ENCODE measurements at places on chromosomes 5 and 9. TPM values are rescaled to one million over a fixed set of nuclear protein-coding genes. Genes with fewer than 3 reads are reported as not detected.

- DNase-seq, result no peak
Measured at GRCh38 chr5:63085561-63085960, 506.9 kb downstream of the LRRC70 start.

DNA sequence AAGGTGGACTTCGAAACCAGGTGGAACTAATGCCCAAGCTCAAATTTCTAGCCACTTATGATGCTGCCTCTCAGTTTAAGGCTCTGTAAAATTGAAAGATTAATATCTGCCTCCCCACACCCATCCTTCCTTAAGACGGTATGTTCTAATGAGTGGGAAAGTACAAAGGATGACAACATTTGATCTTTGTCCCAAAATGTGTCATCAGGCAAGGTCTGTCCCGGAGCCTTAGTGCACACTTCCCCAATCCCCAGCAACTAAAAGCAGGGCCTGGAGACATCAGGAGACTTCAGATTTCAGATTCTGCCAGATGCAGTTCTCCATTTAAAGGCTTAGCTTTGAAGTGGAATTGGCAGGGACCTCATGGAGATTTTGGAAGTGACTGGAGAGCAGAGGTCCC, 316.5 kb downstream of the ASTN2 start:
- DNase-seq, result no peak

Gene CNTFR
- not detected for total RNA-seq

Gene RGMB
- total RNA-seq, result 0.74 TPM

DNA sequence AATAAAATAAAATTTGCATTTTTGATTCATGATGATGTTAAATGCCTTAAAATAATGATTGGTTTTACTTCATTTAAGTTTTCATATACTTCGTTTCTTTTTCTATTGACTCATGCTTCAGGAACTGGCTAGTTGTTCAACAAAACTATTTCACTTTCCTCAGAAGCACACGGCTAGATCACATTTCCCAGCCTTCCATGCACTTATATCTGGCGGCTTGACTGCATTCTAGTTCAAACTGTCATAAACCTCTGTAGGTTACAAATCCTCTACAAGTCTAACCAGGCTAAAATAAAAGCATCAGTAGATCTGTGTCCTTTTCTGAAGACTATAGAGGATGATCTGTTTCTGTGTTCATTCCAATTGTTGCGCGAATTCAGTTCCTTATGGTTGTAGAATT, 46.3 kb upstream of the CNTLN start:
- no peak for DNase-seq

GRCh38 chr9:128389395-128390149, 18.4 kb downstream of the URM1 start:
- DNase-seq, result no peak

DNA sequence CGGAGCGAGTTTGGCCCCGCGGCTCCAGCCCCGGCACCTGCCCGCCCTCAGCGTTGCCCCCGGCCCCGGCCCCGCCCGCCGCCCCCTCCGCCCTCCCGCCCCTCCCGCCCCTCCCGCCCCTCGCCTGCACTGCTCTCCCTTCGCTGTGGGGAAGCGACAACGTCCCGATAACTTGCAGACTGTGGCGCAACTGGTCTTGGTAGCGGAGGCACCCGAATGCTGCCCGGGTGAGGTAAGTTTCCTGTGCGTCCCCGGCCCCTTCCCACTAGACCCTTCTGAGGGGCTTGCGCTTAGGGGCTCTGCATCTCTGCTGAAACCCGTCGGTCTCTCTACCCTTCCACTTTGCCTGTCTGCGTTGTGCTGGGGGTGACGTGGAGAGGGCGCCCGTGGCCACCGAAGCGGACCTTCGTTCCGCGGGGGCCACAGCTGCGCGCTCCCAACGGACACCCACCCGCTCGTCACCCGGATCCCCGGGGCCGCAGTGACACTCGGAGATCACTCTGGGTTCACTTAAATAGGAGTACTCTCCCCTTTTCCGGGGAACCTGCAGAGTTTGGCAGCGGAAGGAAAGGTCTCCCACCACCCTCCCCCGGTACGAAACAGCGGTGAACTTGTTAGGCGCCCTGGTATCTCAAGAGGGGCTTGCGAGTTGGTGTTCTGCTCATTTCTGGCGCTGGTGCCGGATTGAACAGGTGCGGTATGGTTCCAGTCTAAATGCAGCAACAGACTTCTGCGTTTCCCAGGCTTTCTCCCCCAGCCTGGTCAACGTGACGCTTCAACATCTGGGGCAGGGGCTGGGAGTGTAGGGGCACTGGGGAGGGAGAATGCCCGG, 707 bp downstream of the PIP5K1B start:
- DNase-seq, result no peak

Gene DMRTA1
- not detected for total RNA-seq

- DNase-seq, result peak; percentile 8
Measured at GRCh38 chr9:134847752-134848432, 32.7 kb upstream of the FCN2 start.

Gene SPATA31C1
- not detected for total RNA-seq

GRCh38 chr5:107560377-107560776, 110.4 kb downstream of the EFNA5 start:
- DNase-seq, result no peak

Gene ABITRAM
- 6.9 TPM for total RNA-seq

DNA sequence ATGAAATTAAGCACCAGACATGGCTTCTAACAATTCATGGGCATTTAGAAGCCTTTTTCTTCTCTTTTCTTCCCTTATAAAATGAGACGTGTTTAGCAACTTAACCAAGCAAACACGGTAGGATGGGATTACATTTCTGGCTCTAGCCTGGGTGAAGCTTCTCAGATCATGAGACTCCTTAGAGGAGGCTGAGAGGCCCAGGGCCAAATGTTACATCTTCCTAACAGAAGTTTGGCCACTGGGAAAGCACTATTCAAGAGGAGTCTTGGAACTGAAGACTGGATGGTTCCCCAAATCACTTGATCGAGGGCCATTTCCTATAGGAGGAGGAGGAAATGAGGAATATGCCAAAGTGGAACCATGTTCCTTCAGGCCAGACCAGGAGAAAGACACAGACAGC, 1.9 kb downstream of the GABRP start:
- DNase-seq, result no peak

Gene SCGB3A2
- total RNA-seq, result not detected

Gene CDH9
- total RNA-seq, result not detected

GRCh38 chr5:113552137-113552536, 38.6 kb downstream of the YTHDC2 start:
- DNase-seq, result no peak

Gene ABLIM3
- not detected for total RNA-seq

DNA sequence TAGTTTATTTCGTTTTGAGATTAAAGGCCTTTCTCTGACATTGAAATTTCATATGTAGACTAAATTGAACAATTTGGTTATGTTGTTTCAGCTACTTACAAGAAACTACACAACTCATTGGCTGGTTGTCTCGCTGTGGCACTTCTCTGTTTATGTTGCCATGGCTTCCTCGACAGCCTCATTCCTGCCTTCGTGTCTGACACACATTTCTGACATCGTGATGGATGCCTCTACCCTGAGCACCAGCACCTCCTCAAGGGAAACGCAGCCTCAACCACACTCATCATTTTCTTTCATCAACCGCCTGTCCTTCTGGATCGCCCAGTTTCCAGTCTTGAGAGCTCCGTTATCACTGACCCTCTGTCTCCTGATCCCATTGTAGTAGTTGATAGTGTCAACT, 562.8 kb downstream of the PDE4D start:
- DNase-seq, result no peak

- DNase-seq, result peak; percentile 68
Measured at GRCh38 chr9:14585730-14586473, 107.3 kb downstream of the ZDHHC21 start.

DNA sequence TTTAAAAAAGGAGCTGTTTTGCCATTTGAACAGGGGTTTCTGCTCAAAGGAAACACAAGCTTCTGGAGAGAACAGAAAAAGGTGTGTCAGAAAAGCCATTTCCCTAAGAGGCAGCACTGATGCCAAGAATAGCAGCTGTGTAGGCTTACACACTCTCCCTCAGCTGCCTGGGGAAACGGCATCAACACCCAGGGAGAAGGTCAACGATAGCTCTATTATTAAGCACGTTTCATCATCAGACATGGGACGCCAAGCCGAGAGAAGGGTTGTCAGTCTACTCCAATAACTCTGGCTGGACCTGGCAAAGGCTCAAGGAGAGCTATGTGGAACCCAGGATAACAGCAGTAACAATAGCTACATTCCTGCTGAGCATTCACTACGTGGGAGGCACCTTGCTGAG, 314.2 kb downstream of the CDK5RAP2 start:
- DNase-seq, result no peak

Gene FOXD4L5
- 0.21 TPM for total RNA-seq

GRCh38 chr5:143775258-143775657, 36.7 kb upstream of the HMHB1 start:
- no peak for DNase-seq

Gene EGFLAM
- not detected for total RNA-seq

- no peak for DNase-seq
Measured at GRCh38 chr5:158990979-158991775, 108.5 kb downstream of the EBF1 start.

Gene CSF1R
- total RNA-seq, result not detected

GRCh38 chr9:3962971-3963642, 336.8 kb downstream of the GLIS3 start:
- DNase-seq, result no peak

Gene NKD2
- total RNA-seq, result not detected

Gene GABRA1
- not detected for total RNA-seq

Gene PCDHB10
- total RNA-seq, result not detected

- no peak for DNase-seq
Measured at GRCh38 chr5:131186561-131187256, 16.0 kb downstream of the LYRM7 start.

DNA sequence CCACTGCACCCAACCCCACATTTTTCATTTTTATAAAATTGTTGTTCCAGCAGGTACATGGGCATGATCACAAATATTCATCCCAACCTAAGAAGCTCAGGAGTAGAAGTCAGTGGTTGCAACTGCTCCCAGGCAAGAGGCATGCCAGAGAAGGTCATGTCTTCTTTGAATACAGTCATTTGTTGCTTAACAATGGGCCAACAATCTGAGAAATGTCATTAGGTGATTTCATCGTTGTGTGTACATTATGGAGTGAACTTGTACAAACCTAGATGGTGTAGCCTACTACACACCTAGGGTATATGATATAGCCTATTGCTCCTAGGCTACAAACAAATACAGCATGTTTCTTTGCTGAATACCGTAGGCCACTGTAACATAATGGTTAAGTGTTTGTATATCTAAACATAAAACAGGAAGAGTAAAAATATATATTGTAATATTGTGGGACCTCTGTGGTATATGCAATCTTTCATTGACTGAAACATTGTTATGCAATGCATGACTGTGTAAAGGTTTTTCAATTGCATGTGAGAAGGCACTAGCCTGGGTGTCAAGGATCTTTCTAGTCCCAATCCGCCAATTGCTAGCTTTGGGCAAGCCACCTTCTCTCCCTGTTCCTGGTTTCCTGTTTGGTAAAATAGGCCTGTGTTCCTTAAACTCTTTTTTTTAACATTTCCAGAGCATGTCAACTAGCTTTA, 27.6 kb downstream of the ATP10B start:
- DNase-seq, result no peak

DNA sequence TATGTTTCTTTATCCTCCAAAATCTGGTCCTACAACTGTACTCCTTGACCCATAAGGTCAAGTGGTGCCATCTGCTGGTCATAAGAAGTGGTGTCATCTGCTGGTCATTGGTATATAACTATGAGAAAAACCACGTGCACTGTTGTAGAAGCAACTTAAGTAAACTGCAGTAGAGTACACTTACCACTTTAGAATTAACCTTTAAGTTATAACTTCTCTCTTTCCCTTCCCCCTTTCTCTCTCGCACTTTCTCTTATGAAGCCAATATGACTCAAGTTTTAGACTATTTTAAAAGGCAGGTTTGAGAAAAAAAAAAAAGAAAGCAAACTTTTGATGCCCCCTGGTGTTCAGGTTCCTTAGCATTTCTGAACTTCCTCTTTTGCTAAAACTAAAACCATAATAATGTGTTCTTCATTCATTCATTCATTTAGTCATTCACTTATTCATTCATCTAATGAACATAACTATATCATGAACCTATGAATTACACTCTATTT, 12.8 kb upstream of the MTAP start:
- no peak for DNase-seq

Gene CETN3
- total RNA-seq, result 26.0 TPM

DNA sequence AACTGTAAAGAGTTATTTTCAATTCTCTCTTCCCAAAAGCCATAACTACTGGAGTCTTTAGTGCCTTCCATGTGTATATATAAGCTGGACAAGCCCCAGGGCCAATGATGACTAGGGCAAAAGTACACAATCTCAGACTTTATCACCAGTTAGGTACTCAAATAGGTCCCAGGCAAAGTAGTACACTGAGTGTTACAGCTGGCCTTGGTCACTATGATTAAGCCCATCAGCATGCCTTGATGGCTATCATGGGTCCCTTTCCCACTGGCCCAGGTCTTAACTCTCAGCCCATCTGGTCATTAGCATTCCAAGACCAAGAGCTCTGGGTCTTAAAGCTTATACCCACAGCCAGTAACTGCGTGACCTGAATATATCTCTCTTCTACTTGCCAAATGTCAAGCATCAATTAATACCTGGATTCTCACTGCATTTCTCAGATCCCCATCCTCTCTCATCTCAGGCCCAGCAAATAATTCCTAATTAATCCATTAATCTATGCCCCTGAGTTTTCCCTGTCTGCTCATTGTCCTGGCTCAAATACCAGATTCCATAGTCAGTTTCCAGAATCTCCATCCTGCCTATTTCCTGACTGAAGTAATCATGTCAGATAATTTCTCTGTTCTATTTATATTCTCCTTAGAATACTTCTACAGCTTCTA, 62.3 kb downstream of the NR6A1 start:
- DNase-seq, result no peak

GRCh38 chr9:126503333-126504085, 110.2 kb upstream of the LMX1B start:
- no peak for DNase-seq

GRCh38 chr5:35324201-35324600, 93.9 kb upstream of the PRLR start:
- no peak for DNase-seq

DNA sequence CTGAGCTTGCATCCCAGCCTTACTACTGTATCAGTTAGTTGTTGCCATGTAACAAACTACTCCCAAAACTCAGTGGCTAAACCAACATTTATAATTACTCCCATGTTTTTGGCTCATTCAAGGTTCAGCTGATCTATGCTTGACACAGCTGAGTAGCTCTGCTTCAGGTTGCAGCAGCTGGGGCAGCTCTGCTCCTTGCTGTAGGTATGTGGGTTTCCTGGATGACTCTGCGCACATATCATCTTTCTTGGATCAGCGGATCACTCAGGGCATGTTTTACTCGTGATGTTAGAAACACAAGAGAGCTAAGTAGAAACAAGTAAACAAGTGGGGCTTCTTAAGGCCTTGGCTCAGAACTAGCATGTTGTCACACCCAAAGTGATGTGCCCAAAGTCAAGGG, 15.1 kb downstream of the TEK start:
- no peak for DNase-seq

DNA sequence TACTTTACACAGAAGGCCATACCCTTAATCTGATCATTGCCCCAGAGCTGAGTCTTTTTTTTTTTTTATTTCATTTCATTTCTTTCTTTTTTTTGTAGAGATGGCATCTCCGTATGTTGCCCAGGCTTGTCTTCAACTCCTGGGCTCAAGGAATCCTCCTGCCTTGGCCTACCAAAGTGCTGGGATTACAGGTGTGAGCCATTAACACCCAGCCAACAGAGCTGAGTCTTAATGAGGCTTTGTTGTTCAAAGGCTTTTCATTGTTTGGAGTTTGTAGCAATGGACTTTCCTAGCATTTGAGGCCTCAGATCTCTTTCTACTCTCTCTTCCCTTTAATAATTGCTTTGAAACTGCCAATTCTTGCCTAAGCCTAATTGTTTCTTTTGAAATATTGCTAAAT, 176.5 kb upstream of the FBN2 start:
- DNase-seq, result no peak
